Osteoblast (primary cell): ENCODE measurements at places on chromosomes 5 and 9.

DNA sequence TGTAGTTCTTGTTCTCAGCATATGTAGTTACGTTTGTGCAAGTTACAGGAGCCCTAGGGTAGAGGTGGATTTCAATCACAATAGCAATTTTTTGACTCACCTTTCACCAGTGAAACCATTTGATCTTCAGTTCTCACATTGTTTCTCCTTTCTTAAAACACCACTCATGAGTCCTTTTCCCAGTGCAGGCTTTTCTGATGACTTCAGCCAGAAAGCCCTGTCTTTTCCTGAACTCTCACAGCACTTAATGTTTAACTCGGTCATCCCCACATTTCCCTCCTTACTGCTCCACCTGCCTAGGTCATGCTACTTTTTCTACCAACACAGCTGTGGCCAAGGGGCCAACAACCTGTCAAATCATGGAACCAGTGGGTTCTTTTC, 37.9 kb downstream of the ARHGEF28 start:
- no peak overlapping the region for H3K27ac ChIP-seq
- no peaks in the 10 kb centered on the region for H3K36me3 ChIP-seq
- H3K4me3 ChIP-seq: no peak overlapping the region
- H3K27me3 ChIP-seq: no peaks in the 10 kb centered on the region
- H3K4me1 ChIP-seq: no peaks in the 10 kb centered on the region

DNA sequence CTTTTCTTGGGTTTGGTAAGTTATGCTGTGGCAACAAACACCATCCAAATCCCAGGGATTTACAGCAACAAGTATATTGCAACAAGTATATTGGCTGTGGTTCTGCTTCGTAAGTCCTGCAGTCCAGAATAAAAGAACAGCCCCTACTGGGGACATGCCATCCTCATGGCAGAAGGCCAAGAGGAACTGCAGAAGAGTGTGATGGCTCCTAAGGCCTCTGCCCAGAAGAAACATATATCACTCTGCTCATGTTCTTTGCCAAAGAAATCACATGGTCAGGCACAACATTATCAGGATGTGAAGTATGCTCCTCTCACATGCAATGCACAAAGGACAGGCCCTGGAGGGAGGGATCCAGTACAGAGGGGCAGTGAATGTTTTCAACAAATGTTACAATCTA, 159.6 kb upstream of the TAS2R1 start:
- H3K4me3 ChIP-seq: no peak overlapping the region
- H3K36me3 ChIP-seq: no peaks in the 10 kb centered on the region
- no peak for DNase-seq
- H3K27me3 ChIP-seq: peaks cover 3% of the 10 kb centered on the region
- no peak overlapping the region for H3K27ac ChIP-seq
- H3K4me1 ChIP-seq: no peaks in the 10 kb centered on the region

- H3K27me3 ChIP-seq: no peaks in the 10 kb centered on the region
- H3K27ac ChIP-seq: peak overlapping the region; percentile 83
- no peak for DNase-seq
Observed at GRCh38 chr9:79574136-79574535, 2.4 kb downstream of the TLE4 start.

- DNase-seq: peak; percentile 73
- no peaks in the 10 kb centered on the region for H3K36me3 ChIP-seq
Observed at GRCh38 chr9:127183814-127184582, 61.6 kb upstream of the ANGPTL2 start.

- no peak overlapping the region for H3K27ac ChIP-seq
- DNase-seq: no peak
- no peak overlapping the region for H3K4me3 ChIP-seq
- peaks cover 12% of the 10 kb centered on the region for H3K27me3 ChIP-seq
- H3K4me1 ChIP-seq: peaks cover 4% of the 10 kb centered on the region
Observed at GRCh38 chr9:124559871-124560270, 52.7 kb upstream of the NR5A1 start.

DNA sequence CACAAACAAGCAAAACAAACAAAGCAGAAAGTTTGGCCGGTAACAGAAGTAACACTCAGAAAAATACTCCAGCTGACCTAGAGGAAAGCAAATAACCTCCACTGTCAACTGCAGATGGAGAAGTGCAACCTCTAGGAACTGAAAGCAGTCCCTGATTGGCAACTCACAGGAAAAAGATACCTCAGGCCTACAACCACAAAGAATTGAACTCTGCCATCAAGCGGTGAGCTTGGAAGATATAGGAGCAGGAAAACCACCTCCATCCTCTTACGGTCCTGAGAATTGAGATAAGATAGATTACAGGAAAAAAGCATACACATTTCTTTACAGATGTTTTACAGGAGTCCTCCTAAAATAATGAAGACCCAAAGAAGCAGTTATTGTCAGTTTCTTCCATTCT, 184.5 kb downstream of the PDZD2 start:
- H3K27me3 ChIP-seq: peaks cover 18% of the 10 kb centered on the region
- no peaks in the 10 kb centered on the region for H3K4me1 ChIP-seq
- DNase-seq: no peak
- H3K36me3 ChIP-seq: no peaks in the 10 kb centered on the region

- no peaks in the 10 kb centered on the region for H3K27me3 ChIP-seq
- no peak overlapping the region for H3K27ac ChIP-seq
- no peaks in the 10 kb centered on the region for H3K4me1 ChIP-seq
Observed at GRCh38 chr9:117103438-117104110, 311.3 kb downstream of the ASTN2 start.

- H3K4me1 ChIP-seq: peaks cover 51% of the 10 kb centered on the region
- no peak overlapping the region for H3K4me3 ChIP-seq
- H3K27ac ChIP-seq: peak overlapping the region; percentile 63
- peak; percentile 88 for DNase-seq
- H3K27me3 ChIP-seq: no peaks in the 10 kb centered on the region
- H3K36me3 ChIP-seq: no peaks in the 10 kb centered on the region
Observed at GRCh38 chr9:108618906-108619550, 236.8 kb downstream of the ACTL7B start.
